ENCODE measurements at places on chromosomes 12 and 14. TPM values are rescaled to one million over a fixed set of nuclear protein-coding genes. Genes with fewer than 3 reads are reported as not detected.

ACACB gene
- 3.2 TPM for total RNA-seq

SAMD4A gene
- total RNA-seq: 14.8 TPM

MGP gene
- total RNA-seq: 0.44 TPM

ADAMTS20 gene
- total RNA-seq: not detected

TDRD9 gene
- total RNA-seq: 1.6 TPM

PKP2 gene
- total RNA-seq: 84.4 TPM

NYNRIN gene
- total RNA-seq: 16.3 TPM

OR5AU1 gene
- total RNA-seq: not detected

SYCP3 gene
- 0.07 TPM for total RNA-seq

MAP3K9 gene
- 6.7 TPM for total RNA-seq

A2M gene
- total RNA-seq: 0.10 TPM

LHX5 gene
- total RNA-seq: 0.24 TPM

UNC79 gene
- under 0.01 TPM for total RNA-seq

SERPINA1 gene
- total RNA-seq: 0.20 TPM

CACNA2D4 gene
- 0.10 TPM for total RNA-seq

RDH12 gene
- 0.07 TPM for total RNA-seq

CLEC2A gene
- total RNA-seq: not detected

C12orf42 gene
- total RNA-seq: 0.07 TPM

PIK3C2G gene
- 0.34 TPM for total RNA-seq

SETD1B gene
- total RNA-seq: 6.1 TPM

FOXG1 gene
- total RNA-seq: not detected

CLEC4D gene
- total RNA-seq: not detected

CDKN3 gene
- total RNA-seq: 61.1 TPM

FMNL3 gene
- 9.5 TPM for total RNA-seq

SYNDIG1L gene
- not detected for total RNA-seq

AKAP5 gene
- 0.10 TPM for total RNA-seq

LRFN5 gene
- total RNA-seq: not detected

DGLUCY gene
- total RNA-seq: 33.2 TPM

KCNJ8 gene
- total RNA-seq: not detected

TMEM253 gene
- 0.42 TPM for total RNA-seq

PRICKLE1 gene
- total RNA-seq: 6.9 TPM

SFSWAP gene
- total RNA-seq: 25.8 TPM

RFX4 gene
- total RNA-seq: not detected

KRT80 gene
- 5.3 TPM for total RNA-seq

SLCO1B1 gene
- total RNA-seq: not detected

MANSC4 gene
- total RNA-seq: 0.25 TPM

TCL1B gene
- total RNA-seq: not detected

CFAP251 gene
- total RNA-seq: 44.5 TPM

LALBA gene
- total RNA-seq: not detected

CLMN gene
- 5.7 TPM for total RNA-seq

Measured in foreskin keratinocyte (primary cell).